ENCODE measurements at places on chromosomes 4 and X.

- no peak for DNase-seq
Observed at GRCh38 chr4:86531440-86531839, 62.7 kb upstream of the PTPN13 start.

DNA sequence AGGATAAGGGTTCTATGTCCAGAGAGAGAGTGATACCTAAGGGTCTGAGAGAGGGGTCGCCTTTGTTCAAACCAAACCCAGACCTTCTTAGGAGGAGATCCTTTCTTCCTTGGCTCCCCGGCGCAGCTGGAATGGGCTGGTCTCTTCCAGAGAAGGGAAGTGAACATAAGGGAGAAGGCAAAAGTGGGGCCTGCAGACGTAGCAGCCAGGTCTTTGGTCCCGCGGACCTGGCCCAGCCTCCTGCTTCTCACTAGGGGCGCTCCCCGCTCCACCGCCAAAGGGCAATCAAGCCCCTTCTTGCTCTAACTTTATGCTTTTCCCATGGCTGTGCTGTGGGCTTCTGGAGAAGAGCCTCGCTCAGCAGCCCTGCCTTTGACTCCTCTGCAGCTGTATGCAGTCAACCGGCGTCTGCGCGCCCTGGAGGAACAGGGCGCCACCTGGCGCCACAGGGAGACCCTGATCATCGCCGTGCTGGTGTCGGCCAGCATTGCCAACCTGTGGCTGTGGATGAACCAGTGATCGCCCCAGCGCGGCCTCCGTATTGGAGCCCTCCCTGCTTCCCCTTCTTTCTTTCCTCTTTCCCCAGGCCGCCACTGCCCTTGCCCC, 6.5 kb downstream of the FATE1 start:
- peak; percentile 52 for DNase-seq

DNA sequence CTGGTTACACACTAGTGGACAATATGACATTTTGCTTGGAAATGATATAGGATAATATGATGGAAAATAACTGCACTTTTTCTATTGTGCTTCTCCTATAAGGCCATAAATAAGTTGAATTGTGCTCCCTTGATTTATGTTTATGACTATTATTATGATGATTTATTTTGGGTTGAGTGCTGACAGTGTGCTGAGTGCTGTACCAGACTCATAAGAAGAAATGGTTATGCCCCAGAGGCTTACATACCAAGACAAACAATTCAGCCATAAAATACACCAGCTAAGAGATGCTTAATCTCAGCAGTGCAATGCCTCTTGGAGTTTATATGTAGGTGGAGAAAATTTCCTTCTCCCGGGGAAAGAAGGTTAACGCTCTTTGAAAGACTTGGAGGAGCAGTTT, 199.8 kb upstream of the NOCT start:
- DNase-seq: no peak

GRCh38 chr4:73704314-73705055, 35.9 kb upstream of the CXCL8 start:
- peak; percentile 86 for DNase-seq

DNA sequence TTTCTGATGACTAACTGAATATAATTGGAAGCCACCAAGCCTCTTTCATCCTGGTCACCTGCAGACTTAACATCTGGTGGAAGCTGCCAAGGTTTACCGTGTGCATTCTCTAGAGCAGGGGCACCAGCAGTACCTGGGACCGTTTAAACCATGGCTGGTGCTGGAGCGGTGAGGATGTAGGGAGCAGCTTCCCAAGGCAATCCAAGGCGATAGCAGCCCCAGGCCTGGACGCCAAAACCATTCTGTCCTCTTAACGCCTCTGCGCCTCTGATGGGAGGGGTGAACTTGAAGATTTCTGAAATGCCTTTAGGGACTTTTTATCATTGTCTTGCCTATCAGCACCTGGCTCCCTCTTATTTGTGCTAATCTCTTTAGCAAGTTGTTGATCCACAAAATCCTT, 37.3 kb upstream of the SPANXN2 start:
- DNase-seq: no peak

DNA sequence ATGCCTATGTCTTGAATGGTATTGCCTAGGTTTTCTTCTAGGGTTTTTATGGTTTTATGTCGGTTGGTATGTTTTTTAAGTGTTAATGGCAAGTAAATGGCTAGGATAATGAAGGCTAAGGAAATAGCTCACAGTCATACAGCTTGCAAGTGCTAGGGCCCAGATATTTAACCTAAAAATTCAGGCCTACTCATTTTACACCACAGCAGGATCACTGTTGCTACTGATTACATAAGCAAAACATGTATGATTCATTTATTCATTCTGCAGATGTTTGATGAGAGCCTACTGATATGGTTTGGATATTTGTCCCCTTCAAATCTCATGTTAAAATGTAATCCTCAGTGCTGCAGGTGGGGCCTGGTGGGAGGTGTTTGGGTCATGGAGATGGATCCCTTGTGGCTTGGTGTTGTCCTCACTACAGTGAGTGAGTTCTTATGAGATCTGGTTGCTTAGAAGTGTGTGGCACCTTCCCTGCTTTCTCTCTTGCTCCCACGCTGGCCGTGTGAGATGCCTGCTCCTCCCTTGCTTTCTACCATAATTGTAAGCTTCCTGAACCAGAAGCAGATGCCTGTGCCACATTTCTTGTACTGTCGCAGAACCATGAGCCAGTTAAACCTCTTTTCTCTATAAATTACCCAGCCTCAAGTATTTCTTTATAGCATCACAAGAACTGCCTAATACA, 175.5 kb downstream of the MAPK10 start:
- DNase-seq: no peak

GRCh38 chr4:166301266-166301665, 428.2 kb downstream of the TLL1 start:
- DNase-seq: no peak

- peak; percentile 49 for DNase-seq
Observed at GRCh38 chr4:8201321-8201781, 2.3 kb downstream of the SH3TC1 start.

DNA sequence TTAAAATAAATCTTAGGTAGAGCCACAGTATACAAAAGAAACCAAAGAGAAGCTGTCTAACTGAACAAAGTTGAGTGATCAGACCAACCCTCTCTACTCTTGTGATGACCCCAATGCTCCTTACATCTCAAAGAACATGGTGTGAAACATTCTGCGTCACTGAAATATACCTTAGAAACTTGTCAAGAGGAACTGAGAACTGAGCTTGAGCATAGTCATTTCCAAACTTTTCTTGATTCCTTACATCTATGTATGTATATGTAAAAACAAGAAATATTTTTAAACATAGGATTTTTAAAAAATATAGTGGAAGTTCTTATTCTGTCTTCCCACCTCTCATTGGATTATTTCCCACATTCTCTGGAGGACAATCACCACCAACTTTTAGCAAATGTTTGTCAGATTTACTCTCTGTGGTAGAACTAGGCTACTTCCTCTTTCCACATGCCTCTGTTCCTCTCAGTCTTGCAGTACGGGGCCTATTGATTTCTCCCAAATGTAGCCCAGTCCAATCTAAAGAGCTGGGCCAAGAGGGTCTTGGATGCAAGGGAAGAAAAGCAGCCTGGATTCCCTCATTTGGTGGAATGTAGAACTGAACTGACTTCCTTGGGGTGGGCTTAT, 98.2 kb upstream of the HHIP start:
- no peak for DNase-seq

DNA sequence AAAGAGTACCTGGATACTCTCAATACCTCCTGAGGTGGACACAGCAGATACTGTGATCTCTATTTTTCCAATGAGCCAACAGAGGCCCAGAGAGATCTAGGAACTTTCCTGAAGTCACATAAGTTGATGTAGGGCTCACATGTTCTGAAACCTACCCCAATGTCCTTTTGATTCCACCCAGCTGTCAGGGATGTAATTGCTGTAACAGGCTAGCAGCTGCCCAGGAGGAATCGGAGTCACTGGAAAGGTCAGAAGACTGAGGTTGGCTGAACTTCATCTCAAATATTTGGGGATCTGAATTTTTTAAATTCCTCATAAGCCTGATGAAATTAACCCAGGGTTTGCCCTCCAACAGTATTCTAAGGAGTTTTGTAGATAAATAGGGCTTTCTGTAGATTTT, 52.5 kb upstream of the PROM1 start:
- DNase-seq: peak; percentile 83
